Stimulated activated CD4-positive, alpha-beta T cell treated with anti-CD3 and anti-CD28 coated beads, Interleukin-4, amount 100 ng/mL, for 24 hours (primary cell): ENCODE measurements at places on chromosomes 11 and 22.

GRCh38 chr11:58600510-58600909 is 21.6 kb downstream of the ZFP91 start:
- DNase-seq, result no peak

- DNase-seq, result no peak
Observed at GRCh38 chr22:19169002-19169946, 9.3 kb downstream of the SLC25A1 start.

- no peak for DNase-seq
Observed at GRCh38 chr11:64517992-64518391, 73.0 kb upstream of the SLC22A12 start.

- DNase-seq, result peak; percentile 99
Observed at GRCh38 chr11:73779084-73779902, 8.4 kb upstream of the MRPL48 start.

DNA sequence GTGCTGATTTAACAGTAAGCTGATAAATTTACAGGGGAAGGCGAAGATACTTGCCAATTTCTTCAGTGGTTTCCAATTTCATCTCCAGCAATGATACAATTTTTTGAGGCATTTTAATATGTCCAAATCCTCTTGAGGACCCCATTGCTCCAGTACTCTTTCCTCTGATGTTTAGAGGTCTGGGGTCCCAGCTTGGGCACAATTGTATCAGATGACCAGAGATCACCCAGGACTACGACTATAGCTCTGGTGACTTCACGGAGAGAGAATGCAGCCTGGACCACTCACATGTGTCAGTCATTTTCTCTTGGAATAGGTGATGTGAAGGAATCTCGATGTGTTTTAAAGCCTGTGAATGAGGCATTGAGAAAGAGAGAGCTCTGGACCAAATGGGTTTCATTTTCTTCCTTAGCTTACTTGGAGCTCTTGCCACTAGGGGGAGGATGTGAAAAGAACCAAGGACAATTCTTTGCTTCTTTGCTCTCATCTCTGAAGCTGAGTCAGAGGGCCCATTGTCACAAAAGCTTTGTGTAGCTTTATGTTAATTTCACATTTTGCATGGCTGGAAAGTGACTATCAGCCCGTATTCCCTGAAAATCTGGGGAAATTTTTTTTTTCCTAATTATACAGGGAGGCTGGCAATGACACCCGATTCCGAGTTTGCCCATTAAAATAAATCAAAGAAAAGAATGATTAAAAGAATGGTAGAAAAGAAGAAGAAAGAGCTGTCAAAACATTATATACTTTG is 6.7 kb upstream of the CCDC90B start:
- peak; percentile 41 for DNase-seq

GRCh38 chr22:44329179-44329796 is 16.5 kb upstream of the SHISAL1 start:
- peak; percentile 12 for DNase-seq

DNA sequence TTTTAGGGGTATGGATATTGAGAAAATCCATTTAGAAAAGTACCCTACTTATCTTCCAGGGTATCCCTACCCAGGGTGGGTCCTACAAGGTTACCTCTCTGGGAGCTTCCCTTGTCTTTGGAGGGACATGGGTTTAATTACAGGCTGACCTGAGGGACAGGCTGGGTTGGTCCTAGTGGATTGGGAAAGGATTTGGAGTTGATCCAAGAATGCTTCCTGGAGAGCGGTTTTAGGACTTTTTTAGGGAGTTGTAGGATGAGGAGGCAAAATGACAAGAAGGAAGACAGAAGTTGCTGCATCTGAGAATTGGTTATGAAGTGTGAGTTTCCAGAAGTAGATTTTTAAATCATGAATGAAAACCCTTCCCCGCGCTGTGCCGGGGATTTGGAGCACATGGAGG is 61.8 kb upstream of the CRTAM start:
- no peak for DNase-seq

- DNase-seq, result no peak
Observed at GRCh38 chr11:16001044-16001568, 355.2 kb downstream of the SOX6 start.

DNA sequence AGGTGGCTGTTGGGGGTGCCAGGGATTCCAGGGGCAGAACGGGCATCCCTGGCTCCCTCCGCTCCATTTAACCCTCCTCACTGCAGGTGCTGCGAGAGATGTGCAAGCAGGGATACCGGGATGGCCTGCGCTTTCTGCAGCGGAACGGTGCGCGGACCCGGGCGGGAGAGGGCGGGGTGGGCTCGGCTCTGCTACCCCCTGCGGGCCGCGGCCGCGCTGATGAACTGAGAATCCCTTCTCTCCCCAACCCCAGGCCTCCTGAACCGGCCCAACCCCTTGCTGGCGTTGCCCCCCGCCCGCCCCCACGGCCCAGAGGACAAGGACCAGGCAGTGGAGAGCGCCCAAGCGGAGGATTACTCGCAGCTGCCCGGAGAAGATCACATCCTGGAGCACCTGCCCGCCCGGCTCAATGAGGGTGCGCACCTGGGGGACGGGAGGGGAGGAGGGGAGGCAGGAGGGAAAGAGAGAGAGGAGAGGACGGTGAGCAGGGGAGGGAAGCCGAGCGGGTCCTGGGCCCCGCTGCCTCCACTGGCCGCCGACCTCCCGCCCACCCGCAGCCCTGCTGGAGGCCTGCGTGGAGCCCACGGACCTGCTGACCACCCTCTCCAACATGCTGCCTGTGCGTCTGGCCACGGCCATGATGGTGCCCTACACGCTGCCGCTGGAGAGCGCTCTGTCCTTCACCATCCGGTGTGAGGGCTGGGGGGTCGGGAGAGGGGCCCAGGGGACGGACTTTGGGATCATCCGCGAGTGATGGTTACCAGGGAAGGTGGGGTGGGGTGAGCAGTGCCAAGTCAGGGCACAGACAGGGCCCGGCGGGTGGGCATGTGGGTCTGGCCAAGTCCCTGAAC is 4.1 kb upstream of the CRACR2B start:
- no peak for DNase-seq

DNA sequence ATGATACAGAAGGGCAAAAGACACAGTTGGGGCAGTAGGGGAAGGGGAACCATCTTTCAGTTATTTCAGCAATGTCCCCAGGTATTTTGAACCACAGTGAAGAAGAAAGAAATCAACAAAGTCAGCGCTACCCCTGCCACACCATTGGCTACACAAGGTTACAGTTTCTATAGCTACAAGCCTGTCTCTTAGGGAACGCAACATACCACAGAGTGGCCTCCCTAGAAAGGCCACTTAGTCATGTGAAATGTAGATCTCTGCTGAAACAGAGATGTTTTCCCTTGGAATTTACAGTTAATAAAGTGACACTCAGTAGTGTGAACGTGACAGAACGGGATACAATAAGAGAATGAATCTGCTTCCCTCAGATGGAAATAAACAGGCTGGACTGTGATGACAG is 54.6 kb downstream of the MCHR1 start:
- DNase-seq, result no peak

DNA sequence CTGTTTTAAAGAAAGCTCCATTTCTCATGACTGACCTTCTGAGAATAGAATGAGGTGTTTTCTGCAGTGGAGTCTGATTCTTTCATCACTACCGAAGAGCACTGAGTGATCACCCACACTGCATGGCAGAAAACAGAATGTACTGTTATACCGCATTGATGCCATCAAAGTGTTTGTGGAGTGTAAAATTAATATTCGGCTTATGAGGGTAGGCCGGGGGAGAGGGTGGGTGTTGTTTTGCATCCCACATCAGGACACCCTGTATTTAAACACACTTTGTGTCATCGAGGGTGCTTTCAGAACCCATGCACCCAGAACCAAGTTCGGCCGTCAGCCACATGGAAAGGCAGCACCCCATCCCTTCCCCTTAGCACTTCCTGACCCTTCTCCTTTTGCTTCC is 41.3 kb upstream of the ETS1 start:
- peak; percentile 29 for DNase-seq

- DNase-seq, result no peak
Observed at GRCh38 chr11:65850217-65851082, 7.5 kb downstream of the CFL1 start.

DNA sequence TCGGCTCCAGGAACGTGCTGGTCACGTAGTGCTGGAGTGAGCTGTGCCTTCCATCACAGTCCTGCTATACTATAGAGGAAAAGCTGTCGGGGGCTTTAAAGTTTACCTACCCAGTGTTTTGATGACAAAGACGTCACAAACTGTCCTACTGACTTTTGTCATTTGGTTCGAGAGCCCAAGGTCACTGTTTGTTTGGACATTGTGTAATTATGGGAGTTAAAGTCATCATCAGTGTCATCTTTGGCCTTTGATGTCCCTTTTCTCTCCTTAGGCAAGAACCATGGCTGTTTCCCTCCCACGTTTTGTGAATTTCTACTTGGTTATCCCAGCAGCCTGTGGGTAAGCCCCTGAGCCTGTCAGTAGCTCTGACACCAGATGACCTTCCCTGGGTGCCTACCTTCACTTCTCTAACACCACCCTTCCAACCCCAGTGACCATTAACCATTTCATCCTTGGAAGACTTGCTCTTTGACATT is 59.3 kb downstream of the SLC1A2 start:
- no peak for DNase-seq

GRCh38 chr22:48855593-48856307 is 971.9 kb downstream of the BRD1 start:
- no peak for DNase-seq

DNA sequence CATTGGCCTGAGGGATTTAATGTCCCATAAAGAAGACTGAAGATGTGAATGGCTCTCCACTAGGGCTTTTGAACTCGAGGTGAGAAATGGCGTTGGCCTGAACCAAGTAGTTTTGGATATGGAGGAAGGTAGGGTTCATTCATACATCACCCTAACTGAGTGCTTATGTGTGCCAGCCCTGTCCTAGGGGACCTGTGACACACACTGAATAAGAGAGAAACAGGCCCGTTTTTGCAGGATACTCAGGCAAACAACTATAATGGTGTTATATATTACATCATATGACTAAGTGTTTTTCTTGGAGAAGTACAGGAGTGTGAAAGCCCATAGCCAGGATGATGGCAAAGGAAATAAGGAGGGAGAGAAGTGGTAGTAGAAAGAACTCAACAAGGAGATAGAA is 368.1 kb downstream of the TMEM135 start:
- DNase-seq, result no peak

DNA sequence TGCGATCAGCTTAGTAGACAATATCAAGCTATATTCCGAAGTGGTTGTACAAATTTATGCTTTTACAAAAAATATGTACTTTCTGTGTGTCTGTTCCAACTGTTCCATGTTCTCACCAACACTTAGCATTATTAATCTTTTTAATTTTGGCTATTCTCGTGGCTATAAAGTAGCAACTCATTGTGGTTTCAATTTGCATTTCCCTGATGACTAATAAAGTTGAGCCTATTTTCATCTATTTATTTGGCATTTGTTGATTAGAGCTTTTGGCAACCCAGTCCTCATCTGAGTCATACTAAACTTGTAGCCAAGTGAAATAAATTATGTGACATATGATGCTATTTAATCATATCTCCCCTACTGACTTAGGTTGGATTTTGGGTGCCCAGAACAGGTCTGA is 115.9 kb downstream of the FBXO7 start:
- no peak for DNase-seq
